ENCODE measurements at places on chromosomes 11 and 22.

GRCh38 chr22:21032037-21032867, at the start of gene SLC7A4:
TSS of gene SLC7A4 (minus strand) at chr22:21032561. CDS start at chr22:21031812, 749 bp downstream.
- no peak for DNase-seq

DNA sequence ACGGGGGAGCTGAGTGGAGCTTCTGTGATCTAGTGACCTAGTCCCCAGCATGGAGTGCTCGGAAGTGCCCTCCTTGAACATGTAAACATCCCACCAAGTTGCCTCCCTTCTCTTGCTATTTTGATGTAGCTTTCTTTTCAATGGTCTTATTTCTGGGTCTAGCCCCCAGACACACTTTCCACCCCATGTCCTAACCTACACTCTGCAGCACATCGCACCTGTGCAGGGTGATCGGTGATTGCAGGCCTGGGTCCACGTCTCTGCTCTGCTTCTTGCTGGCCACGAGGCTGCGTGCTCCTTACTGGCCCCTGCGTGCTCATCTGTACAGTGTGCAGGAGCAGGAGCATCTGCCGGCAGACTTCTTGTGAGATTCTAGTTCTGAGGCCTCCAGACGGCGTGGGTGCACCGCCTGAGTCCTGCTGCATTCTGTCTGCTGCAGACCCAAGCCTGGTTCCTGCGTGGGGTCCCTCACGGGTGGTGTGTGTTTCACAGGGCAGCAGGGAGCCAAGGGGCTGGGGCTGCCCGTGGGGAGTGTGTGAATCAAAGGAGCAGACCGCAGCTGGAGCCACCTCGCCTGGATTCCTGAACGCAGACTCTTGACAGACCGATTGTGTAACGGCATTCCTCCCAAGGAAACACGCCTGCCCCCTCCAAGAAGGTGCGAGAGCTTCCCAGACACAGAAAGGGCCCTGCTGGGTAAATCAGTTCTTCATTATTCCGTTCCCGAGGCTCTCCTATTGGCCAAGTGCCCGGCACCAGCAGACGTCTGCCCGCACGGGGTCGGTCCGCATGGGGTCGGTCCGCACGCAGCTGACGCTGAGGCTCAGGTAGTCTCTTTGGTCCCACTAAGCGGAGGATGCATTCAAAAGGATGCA, 44.4 kb upstream of the MYEOV start:
- DNase-seq = no peak

DNA sequence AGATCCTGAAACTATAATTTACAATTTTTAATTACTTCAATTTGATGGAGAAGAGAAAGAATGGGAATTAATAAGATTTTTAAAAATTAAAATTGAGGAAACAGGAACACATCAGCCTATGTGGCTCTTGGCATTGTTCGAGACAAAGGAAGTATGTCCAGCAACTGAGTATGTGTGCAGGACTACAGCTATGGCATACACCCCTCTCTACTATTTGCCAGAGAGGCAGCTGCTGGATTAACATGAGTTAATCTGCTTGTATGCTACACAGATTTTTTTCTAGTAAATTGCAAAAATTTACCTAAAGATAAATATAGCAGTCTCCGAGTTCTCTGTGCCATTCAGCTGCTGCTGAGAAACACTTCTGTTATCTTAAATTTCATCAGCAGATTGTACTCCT, 70.6 kb downstream of the PHF21A start:
- DNase-seq = no peak

- DNase-seq = no peak
Observed at GRCh38 chr11:32428665-32429303, 6.6 kb downstream of the WT1 start.

DNA sequence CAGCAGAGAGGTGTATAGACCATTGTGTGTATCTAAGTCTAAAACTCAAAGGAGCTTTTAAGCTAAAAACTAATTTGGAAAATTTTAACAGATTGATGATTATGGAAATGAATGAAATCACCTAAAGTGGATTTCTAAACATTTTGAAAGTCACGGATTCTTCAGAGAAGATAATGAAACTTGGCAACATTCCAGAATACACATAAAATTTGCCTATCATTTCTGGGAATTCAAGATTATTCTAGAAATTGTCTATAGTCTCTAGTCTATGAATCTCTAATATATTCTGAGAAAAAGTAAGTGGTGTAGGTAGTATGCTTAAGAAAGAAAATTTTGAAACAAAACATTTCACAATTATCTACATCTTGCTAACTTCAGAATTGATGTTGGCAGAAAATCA, 1117.9 kb upstream of the CNTN5 start:
- no peak for DNase-seq

- no peak for DNase-seq
Observed at GRCh38 chr11:117580866-117581265, 216.2 kb downstream of the DSCAML1 start.

DNA sequence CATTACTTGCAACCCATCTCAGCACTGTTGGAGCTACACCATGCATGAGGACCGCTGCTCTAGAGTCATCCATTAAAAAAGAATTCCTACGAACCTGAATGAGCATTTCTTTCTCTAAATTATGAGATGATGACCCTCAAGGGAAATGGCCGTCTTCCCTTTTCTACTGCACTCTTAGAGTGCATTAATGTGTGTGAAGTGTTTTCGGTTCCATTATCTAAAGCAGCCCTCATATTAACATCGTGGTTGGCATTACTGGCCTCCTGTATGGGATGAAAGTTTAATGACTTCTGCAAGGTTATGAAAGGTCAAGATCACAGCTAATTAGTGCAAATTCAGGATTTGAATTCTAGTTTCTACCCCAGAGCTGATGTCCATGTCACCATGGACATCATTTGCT, 16.7 kb downstream of the CD44 start:
- no peak for DNase-seq

Data from germinal center (tissue), 1 donor.